LHCN-M2 (cell line): ENCODE measurements at places on chromosomes 2 and 18. TPM values are rescaled to one million over a fixed set of nuclear protein-coding genes. Genes with fewer than 3 reads are reported as not detected.
A peak's percentile ranks its signal among the peaks of the same experiment; 100 is the strongest.

SLC30A3 gene
- 0.63 TPM in 1 of 2 replicates, not detected in the other for total RNA-seq

LRATD1 gene
- 0.26 and 0.57 TPM in 2 replicates for total RNA-seq

TLX2 gene
- 0.46 and 1.1 TPM in 2 replicates for total RNA-seq

DNA sequence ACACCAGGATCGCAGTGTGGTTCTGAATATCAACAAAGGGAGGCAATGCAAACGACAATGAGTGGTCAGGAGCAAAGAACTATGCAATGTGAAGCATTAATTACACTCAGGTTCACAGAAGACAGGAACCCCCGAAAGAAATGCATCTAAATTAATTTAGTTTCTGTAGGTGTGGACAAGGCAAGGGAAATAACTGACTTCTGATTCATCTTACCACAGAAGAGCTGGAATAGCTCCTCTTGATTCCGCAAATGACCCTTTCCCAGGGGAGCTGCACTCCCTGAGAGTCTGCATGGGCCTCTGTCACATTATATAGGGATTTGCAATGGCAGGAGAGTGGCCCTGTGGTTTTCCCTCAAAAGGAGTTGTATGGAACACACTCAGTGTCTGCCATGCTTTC is 263.9 kb upstream of the APCDD1 start:
- DNase-seq = peak; percentile 65

DNA sequence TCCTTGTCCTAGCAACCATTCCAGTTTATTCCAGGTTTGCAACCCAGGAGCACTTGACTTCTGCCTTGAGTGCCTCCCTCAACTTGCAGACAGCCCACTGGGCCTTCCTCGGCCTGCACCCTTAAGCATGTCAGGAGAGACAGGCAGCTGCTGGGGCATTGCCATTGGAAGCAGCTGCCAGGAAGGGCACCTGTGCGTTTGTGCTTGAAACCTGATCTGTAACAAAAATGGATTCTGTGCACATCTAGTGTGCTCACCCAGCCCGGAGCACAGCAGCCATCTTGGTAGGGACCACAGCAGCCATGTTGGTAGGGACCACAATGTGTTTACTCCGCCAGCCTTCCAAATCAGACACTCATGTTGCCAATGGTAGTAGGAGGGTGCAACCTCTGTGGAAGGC is 44.3 kb upstream of the GLI2 start:
- DNase-seq = no peak

DNA sequence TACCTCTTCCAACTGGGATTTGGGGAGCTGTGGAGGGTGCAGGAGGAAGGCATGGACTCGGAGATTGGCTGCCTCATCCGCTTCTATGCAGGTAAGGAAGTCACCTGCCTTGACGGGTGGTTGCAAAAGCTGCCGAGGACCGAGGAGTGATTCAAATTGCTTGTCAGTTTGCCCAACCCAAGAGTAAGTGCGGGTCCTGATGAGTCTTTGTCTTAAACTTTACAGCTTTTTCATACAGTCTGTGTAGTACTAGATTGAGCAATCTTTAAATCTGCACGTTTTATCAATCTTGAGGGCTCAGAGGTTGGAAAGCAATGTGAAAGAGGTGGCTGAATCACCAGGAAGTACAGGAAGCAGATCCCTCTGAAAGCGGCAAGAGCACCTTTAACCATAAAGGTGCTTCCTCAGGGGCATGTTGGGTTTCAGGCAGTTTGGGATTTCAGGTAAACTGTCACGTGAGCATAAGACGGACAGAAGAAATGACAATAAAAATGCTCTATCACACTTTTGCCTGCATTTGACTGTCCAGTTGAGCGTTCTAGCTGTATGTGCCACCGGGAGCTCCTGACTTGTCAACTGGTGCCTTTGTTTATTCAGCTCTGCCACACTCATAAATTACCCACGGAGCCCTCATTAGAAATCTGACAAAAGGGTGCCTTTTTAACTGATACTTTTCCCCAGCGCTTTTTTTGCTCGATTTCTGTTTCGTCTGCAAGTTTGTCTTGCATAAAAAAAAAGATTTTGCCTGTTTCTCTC is 2.0 kb downstream of the PHLPP1 start:
- peak; percentile 50 for DNase-seq
